ENCODE measurements at places on chromosomes 6 and 20.

DNA sequence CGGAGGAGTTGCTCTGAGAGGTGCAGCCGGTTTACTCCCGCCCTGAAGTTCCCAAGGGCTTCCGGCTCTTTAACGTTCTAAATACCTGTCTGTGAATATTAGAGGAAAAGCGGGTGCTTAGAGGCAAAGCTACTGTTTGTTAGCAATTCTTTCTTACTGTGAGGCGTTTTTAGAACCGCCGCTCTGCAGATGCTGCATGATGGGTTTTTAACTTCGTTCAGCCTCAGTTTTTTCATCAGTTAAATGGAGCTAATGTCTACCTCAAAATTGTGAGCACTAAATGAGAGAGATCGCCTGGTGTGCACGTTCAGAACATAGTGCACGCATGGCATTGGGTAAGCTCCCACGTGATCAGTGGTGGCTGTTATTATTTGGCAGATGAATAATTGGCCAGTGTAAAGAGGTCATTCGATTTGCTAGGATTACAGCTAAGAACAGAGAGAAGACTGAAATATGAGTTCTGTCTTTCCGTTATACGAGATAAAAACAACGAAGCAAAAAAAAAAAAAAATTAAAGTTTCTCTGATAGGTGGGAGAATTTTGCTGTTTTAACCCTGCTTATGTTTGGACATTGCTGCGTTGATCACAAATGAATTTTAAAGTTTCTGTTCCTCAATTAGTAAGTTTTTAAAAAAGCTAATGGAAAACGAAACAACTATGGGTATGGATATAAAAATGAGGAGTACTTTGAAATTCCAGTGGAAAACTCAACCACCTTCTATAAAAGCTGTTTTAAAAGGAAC is 660 bp upstream of the TFB1M start:
- DNase-seq, result no peak

DNA sequence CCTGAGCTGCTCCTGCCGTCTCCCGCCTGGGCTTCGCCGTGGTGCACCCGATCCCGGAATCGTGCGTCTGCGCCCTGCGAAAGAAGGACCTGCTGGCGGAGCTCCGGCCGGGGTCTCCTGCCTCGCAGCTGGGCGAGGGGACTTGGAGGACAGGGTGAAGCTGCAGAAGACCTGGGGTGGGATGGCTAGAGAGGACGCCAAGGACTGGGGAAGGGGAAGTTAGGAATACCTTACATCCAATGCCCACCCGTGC is 150.2 kb downstream of the PRL start:
- DNase-seq, result no peak

DNA sequence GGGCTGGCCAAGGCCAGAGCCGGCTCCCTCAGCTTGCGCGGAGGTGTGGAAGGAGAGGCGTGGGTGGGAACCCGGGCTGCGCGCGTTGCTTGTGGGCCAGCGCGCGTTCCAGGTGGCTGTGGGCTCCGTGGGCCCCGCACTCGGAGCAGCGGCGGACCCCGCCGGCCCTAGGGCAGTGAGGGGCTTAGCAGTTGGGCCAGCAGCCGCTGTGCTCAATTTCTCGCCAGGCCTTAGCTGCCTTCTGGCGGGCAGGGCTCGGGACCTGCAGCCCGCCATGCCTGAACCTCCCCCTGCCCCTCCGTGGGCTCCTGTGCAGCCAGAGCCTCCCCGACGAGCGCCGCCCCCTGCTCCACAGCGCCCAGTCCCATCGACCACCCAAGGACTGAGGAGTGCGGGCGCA is 108.4 kb downstream of the GMPR start:
- DNase-seq, result no peak

- peak; percentile 38 for DNase-seq
Observed at GRCh38 chr20:44460795-44461141, 14.9 kb upstream of the TTPAL start.

DNA sequence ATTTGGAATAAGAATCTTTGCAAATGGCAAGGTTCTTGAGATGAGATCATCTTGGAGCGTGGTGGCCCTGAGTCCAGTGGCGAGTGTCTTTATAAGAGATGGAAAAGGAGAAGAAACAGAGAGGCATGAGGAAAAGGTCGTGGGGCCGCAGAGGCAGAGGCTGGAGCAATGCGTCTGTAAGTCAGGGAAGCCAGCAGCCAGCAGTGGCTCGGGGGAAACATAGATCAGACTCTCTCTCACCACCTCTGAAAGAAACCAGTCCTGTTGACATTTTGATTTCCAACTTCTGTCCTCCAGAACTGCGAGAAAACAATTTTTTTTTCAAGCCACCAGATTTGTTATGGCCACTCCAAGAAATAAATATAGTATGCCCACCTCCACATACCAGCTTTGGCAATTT is 226.6 kb downstream of the TFAP2C start:
- DNase-seq, result no peak

GRCh38 chr6:142255785-142256184 is 46.0 kb upstream of the ADGRG6 start:
- no peak for DNase-seq

DNA sequence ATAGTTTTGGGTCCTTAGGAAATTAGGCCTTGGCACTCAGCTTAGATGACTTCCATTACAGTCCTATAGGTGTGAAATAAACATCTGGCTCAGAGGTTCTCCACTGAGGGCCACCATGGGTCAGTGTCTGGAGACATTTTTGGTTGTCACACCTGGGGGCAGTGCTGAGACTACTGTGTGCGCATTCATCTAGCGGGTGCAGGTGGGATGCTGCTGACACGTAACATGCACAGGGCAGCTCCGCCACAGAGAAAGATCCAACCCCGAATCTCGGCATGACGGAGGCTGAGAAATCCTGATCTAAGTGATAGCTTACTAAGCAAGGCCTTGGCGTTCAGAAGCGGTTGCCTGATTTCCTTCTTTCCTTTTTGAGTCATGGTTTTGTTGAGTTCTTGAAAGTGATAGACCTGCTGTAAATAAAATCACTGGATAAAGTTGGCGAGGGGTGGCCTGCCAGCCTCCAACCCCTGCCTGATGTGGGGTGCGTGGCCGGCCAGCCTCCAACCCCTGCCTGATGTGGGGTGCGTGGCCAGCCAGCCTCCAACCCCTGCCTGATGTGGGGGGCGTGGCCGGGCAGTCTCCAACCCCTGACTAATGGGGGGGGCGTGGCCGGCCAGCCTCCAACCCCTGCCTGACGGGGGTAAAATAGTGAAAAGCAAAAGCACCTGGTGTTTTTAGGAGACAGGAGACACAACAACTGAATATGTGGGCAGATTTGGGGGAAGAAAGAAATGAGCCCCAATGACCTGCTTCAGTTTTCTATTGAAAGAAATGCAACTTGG is 158.1 kb downstream of the CDH26 start:
- DNase-seq, result no peak

DNA sequence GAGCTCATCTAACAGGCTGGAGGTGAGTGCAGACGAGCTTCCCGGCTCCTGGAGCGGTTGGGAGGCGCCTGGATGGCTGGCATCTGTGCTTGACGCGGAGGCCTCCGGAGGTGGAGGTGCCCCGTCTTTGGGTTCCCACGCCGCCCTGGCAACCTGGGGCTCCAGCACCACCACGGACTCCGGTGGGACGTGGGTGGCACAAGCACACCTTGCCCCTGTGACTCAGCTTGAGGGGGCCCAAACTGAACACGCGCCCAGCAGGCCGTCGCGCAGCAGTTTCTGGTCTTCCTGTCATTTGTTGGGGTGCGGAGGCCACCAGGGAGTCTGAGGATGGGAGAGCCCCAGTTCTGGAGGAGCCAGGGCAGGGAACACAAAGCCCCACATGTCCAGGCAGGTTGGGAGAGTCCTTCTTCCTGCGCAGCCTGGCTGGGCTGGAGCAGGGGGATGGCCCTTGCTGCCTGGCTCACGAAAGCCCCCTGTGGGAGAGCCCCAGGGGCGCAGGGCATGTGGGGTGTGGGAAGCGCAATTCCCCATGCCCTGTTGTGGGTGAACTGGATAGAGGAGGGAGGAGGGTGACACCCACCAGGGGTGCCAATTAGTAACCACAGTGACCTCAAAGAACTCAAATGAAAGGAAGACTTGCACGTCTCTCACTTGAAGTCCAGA is 1378.6 kb upstream of the DEFB115 start:
- DNase-seq, result no peak

GRCh38 chr6:89723046-89723445 is 84.5 kb upstream of the LYRM2 start:
- DNase-seq, result no peak

GRCh38 chr6:64522859-64523258 is 887.3 kb downstream of the PHF3 start:
- no peak for DNase-seq

Data from umbilical cord (tissue), 2 donors.